ENCODE measurements at places on chromosomes 11 and 22.

DNA sequence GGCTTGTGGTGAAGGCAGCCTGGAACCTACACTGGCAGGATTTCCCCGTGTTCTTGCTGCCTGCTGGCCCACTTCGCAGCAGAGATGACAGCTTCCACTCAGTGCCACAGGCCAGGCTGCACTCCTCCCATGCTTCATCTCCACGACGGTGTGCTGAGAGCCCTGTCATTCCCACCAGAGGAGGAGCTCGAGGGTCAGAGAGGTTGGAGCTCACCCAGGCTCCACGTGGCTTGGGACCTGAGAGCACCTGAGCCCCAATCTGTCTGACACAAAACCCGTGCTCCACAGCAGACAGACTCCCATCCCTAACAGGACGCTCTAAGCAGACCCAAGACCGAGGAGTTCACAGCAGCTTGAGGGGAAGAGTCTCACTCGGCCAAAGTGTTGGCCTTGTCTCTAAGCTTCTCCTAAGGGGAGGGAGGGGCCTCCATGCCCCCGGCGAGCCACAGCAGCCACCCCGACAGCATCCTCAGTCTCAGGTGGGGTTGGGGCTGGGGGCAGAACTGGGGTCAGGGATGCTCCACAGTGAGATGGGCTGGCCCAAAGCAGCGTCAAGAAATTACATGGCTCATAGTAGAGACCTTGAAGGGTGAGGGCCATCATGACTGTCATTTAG lies 10.7 kb downstream of the LRFN4 start:
- peak overlapping the region; percentile 49 for H3K27ac ChIP-seq
- H3K4me3 ChIP-seq: no peak overlapping the region
- H3K36me3 ChIP-seq: no peaks in the 10 kb centered on the region
- DNase-seq: no peak
- peaks cover 12% of the 10 kb centered on the region for H3K4me1 ChIP-seq

DNA sequence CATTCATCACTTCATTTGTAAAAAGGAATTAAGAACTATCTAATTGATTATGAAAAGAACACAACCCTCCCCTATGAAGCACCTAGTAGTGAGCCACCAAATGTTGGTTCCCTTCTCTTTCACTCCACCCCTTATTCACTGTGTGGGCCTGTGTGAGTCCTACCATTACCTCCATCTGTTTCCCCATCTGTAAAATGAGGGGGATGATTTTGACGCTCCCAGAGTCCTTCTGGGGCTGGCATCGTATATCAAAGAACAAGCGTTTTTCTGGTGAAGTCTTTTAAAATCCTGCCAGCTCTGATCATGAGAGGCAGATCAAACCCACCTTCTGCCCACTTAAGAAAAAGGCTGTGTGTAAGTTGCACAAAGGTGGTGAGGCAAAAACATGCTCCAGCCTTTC lies 96.6 kb upstream of the SEZ6L start:
- no peak overlapping the region for H3K4me3 ChIP-seq
- peaks cover 37% of the 10 kb centered on the region for H3K4me1 ChIP-seq
- no peak for DNase-seq
- no peak overlapping the region for H3K27ac ChIP-seq
- 0 out of 2 replicates have a peak, but pooled peaks cover 1% of the 10 kb centered on the region for H3K27me3 ChIP-seq

DNA sequence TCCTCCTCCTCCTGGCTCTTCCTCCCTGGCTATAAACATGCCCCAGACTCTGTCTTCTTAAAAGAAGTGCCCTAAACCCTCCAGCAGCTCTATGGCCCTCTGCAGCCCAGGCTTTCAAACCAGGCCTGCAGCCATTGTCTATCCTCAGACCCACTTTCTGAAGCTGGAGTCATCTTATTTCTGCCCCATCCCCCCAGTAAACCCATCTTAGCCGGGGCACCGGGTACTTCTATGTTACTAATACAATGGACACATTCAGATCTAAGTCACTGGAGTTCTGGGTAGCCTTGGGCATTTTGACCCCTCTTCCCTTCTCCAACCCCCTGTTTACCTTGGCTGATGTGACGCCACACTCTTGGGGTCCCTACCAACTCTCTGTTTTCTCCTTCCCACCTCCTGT lies 29.7 kb upstream of the CACNG2 start:
- peaks cover 7% of the 10 kb centered on the region for H3K4me1 ChIP-seq
- no peak for DNase-seq
- no peak overlapping the region for H3K27ac ChIP-seq
- H3K27me3 ChIP-seq: peaks cover 5% of the 10 kb centered on the region
- H3K36me3 ChIP-seq: no peaks in the 10 kb centered on the region

DNA sequence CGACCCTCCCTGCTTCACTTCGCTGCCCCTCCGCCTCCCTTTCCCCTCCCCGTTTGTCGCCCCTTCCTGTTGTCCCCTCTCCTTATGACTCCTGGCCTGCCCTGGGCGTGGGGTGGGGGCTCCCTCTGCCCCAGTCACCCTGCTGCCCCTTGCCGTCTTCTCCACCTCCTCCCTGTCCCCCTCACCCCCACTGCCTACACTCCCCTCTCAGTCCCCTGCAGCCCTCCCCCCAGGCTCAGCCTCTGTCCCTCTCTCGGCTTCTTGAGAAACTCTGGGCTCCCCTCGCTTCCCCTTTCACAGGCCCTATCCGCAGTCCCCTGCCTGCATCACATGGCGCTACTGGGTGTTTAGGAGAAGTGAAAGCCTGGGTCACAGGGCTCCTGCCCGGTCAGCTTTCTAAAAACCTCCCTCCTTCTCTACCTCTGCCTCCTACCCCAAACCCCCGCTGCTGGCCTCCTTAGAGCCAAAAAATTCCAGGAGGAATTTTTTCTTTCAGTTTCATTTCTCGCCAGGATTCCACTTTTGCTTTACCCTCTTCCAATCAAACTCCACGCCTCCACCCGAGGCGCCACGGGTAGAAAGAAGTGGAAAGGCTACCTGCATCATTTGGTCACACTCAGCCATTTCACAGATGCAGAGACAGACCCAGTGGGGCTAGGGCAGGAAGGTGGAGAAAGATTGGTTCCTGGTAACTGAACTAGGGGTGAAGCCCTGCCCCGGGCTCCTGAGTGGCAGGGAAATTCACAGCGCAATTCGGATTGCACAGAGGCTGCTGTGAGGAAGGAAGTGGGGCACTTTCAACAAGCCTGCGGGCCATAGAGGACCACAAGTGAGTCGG lies at the start of gene SLC15A3:
Gene SLC15A3 (minus strand): TSS at position 273 of the 838 bp plus-strand sequence. CDS start 625 bp downstream, outside the sequence.
- H3K36me3 ChIP-seq: no peaks in the 10 kb centered on the region
- peaks cover 32% of the 10 kb centered on the region for H3K4me1 ChIP-seq
- peaks cover 42% of the 10 kb centered on the region for H3K27me3 ChIP-seq

DNA sequence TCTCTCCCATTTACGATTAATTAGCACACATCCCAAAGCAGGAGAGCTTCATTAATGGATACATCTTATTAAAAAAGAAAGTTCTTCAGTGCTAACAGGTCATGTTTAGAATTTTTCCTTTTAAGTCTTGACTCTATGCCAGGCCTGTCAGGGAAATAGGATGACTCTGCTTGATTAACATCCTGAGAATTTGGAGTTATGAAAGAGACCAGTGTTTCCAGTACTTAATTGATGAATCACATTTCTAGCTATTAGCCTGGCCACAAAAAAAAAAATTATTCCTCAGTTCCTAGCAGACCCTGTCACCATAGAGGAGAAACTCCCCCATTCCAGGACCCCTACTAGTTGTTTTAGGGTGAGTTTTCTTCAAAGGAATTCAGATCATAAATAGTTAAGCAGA lies 23.6 kb upstream of the ME3 start:
- no peak overlapping the region for H3K27ac ChIP-seq
- no peak for DNase-seq
- H3K4me1 ChIP-seq: peaks cover 10% of the 10 kb centered on the region
- peaks cover 2% of the 10 kb centered on the region for H3K27me3 ChIP-seq
- no peaks in the 10 kb centered on the region for H3K36me3 ChIP-seq

GRCh38 chr11:76501526-76502202 lies 56.8 kb downstream of the EMSY start:
- no peak for DNase-seq
- peaks cover 48% of the 10 kb centered on the region for H3K36me3 ChIP-seq
- H3K4me3 ChIP-seq: no peak overlapping the region
- no peaks in the 10 kb centered on the region for H3K27me3 ChIP-seq
- H3K27ac ChIP-seq: no peak overlapping the region

Data from WTC11 (cell line).